Right renal pelvis (tissue), 4 donors: ENCODE measurements at places on chromosomes 12 and 14. TPM values are rescaled to one million over a fixed set of nuclear protein-coding genes. Genes with fewer than 3 reads are reported as not detected.
A peak's percentile ranks its signal among the peaks of the same experiment; 100 is the strongest.

DNA sequence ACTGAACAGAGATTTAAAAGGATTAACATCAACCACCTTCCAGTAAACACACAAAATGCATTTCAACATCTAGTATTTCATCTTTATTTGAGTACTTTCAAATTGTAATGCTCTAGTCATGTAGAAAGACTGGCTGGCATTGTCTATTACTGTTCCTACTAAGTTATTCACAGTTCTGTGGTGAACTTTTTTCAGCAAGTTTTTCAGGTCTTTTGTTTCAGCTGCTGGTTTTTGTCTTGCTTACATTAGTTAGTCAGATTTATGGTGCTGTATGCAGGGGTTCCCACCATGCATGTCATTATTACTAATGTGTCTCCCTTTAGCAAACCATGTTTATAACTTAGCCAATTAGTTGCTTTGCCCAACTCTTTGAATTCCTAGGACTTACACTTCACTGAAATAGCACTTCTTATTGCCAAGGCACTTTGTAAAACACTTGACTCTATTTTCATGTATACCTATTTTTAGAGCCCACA, 253.4 kb upstream of the KITLG start:
- no peak for DNase-seq

GRCh38 chr14:93955850-93956481, 20.4 kb downstream of the ASB2 start:
- no peak for DNase-seq

DNA sequence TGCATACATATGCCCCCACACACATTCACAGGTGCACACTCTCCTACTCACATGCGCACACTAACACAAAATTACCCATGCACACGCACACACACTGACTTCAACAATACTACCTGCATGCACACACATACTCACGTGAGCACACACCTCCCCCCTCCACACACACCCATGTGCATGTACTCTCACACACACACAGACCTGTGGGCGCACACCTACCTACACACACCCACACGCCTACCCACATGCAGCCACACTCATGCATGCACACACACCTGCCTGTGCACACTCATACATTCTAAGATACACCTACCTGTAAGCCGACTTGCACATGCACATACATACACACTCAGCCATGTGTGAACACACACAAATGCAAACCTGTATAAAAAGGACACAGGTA, 97.3 kb upstream of the GSC start:
- no peak for DNase-seq

Gene ALG10B
- polyA plus RNA-seq = 14.1 TPM

DNA sequence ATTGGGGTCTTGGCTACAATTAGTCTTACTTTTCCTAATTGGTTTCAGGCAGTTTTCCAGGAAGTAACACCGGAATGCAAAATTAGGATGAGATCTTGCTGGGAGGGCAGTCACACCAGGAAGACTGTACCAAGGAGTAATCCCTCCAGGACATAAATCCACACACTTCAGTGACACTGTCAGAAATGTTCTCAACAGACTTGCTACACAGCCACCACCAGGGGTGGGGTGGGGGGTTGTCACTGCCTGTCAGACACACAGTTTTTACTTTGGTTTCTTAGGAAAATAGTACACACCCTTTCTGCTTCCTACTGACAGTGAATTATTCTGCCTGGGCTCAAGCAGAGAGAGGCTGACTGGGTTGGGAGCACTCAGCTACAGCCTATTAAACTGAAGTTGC, 102.9 kb upstream of the CCDC196 start:
- DNase-seq = no peak

Gene C12orf56
- polyA plus RNA-seq = 1.4 TPM

Gene ERG28
- polyA plus RNA-seq = 38.7 TPM

DNA sequence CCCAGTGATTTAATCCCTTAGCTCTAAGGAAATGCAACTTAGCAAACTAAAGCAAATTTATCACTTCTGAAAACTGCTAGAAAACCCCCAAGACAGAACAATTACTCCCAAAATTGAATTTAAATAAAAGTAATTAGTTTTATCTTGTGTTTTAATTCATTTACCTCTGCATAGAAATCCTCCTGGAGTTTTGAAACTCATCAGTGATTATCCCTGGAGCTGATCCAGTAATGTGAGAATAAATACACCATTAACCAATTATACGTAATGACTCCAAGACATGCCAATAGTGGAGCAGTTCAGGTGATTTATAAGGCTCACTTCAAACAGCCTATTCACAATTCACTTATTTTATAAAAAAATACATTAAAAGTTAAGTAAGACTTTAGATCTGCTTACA, 855.3 kb upstream of the FLRT2 start:
- DNase-seq = no peak

Gene KHNYN
- polyA plus RNA-seq = 45.5 TPM

- peak; percentile 79 for DNase-seq
Observed at GRCh38 chr12:109052414-109053323, at the start of gene USP30. Gene USP30 (plus strand): TSS chr12:109052576. CDS start chr12:109052679, 103 bp downstream.

Gene MANSC4
- 0.26 TPM for polyA plus RNA-seq

DNA sequence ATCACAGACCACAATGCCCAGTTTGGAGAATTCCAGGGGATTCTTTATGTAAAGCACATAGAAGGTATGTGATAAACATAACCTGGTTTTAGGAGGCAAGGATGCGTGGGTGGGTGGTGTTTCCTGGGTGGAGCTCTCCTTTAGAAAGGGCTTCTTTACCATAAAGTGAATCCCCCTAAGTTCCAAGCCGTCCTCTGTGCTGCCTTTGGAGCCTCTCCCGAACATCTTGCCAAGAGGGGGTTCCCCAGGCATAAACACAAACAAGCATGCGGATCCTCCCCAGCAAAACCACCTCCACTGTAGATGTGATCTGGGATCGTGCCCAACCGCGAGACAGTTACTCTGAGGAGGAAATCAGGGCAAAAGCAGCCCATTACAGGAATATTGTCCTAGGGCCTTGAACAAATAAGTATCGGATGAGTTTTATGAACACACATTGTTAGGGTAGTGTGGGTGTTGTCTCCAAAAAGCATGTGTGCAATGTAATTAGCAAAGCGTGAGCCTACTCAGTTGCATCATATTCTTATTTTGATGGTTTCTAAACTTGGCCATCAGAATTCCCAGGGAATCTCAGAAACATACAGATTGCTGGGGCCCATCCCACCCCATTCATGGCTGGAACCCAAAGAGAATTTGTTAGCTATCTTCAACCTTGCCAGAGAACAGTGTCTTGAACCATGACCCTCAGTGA, 48.8 kb upstream of the CORO1C start:
- no peak for DNase-seq

- DNase-seq = no peak
Observed at GRCh38 chr12:89230376-89231315, 121.7 kb downstream of the DUSP6 start.

Gene KRT4
- polyA plus RNA-seq = 0.58 TPM

DNA sequence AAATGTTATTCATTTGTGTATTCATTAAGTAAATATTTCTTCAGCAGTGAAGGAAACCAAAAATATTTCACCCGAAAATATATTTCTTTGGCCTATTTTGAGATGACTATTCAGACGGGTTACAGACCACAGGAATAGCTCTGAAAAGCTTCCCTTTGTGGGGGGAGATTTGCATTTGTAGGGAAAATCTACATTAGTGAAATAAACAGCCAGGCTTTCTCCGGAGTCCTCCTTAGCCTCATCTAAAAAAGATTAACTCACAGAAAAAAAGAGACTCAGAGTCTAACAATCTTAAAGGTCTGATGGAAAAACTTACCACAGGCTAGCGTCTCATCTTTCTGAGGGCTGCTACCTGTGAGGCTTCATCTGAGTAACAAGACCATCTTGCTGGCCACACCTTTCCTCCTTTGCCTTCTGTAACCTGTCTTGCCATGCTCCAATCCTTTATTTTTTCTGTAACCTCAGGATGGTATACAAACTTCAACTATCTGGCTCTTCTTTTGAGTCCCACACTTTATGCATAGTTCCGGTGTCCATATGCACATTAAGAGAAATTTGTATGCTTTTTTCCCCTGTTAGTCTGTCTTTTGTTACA, 100.7 kb downstream of the CNTN1 start:
- DNase-seq = no peak

Gene NKX2-1
- not detected for polyA plus RNA-seq

Gene MGAT4C
- 2.1 TPM for polyA plus RNA-seq

DNA sequence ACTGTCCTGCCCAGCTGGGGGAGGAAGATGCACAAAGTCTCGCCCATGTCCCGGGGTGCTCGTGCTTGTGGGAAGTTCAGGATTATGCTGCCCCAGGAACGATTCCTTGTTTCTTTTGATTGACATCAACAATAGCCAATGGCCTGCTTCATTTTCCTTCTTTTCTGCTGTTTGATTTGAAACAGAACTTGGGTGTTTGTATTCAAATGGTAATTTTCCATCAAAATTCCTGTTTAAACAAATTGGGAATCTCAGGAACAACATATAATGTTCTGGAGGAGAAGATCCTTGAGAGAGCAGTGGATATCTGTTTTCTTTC, 97.4 kb downstream of the ADGRD1 start:
- no peak for DNase-seq

GRCh38 chr14:68367536-68367935, 425.3 kb downstream of the ZFP36L1 start:
- no peak for DNase-seq

DNA sequence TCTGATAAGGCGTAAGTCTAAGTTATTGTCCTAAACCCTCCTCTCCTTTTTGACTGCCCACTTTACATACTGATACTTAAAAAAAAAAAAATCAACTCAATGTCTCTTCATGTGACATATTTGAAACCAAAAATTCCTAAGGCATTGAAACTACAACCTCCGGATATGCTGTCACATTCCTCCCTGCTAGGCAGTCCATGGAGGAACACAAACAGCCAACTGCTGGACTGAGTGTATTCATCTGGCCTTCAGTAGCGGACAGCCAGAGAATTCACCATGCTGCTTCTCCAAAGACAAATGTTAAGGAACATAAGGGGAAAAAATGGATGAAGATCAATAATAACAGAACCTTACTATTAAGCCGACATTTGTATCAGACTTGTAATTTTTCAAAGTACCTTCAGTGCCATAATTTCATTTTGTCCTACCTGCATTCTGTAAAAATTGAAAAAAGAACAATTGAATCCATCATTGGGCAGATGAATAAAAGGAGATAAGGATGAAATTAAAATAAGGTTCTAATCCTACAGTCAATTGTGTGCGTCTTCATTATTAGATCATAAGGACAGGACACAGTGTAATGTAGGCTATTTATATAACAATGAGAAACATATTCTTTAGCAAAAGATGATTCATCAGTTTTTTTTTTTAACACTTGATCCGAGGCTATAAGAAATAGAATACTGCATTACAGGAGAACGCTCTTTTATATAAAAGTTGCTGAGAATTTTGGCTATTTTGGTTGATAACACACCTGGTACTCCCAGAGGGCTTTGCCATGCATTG, 12.2 kb downstream of the RERG start:
- no peak for DNase-seq

Gene TAS2R7
- polyA plus RNA-seq = not detected

DNA sequence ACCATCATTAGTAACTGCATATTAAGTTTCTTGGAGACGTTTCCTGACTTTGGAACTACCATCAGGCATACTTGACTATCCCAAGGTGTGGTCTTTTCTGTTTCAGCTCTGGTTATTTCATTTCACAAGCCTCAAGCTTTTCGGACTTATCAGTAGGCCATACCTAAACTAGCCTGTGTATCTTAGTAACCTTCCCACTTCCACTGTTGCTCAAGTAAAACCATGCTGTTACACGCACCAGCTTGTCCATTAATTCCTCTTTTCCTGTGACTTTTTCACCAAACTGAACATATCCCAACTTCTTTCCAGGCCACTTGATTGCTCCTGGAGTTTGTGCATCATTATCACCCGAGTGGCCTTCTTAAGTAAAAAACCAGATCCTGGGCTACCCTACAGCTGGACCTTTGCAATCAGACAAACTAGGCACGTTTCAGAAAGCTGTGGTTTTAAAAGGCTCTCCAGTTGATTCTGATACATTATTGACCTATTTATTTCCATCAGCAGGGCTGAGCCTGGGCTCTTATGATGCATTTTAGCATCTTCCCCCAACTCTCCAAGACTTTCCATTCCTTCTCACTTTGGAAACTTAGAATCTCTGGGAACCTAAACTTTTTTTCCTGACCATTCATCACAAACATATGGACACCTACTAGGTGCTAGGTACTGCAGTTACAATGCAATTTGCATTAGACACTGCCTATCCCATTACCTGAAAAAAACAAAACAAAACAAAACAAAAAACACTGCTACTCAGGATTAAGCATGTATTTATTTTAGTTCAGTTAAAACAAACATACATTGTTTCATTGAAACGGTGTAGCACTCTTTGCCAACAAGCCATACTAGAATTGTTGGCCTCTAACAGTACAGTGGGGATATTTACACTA, 14.9 kb downstream of the SLC38A2 start:
- no peak for DNase-seq

DNA sequence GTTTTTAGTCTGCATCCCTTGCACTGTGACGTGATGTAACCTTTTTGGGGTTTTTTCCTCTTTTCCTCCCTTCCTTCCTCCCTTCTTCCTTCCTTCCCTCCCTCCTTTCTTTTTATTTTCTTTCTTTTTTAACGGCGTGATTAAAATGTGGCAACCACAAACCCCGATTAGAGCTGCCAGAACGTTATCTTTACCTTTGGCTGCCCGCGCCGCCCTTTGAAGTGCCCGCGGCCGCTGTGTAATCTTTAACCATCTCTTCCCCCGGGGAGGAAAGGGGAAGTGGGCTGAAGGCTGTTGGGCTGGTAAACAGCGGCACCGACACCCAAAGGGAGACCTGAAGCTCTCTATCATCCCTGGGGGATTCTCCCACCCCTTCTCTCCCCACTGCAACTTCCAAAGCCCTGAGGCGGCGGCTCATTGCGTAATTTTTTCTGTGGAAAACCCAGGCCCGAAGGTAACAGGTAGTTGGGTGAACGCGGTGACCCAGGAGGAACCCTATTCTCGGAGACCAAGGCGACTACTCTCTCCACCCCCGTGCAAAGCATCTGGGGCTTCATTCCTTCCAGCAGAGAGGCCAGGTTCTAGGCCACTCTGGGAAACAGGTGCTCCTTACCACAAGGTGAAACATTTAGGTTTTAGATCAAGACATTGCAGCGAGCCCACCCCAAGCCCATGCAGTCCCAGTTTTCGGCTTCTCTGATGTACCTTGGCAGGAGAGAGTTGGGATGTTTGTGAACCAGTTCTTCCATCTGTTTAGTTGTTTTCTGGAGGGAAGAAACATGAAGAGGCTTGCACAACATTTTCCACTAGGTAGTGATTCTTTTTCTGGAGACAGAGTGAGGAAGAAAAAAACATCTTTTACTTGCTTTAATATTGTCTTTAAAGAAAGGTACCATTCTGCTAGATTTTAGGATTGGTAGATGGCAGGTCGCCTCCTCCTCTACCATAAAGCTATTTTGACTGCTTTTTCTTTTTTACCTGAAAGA, 1.5 kb downstream of the LGR5 start:
- no peak for DNase-seq

- DNase-seq = no peak
Observed at GRCh38 chr12:57149245-57149900, 2.0 kb upstream of the LRP1-AS start.

DNA sequence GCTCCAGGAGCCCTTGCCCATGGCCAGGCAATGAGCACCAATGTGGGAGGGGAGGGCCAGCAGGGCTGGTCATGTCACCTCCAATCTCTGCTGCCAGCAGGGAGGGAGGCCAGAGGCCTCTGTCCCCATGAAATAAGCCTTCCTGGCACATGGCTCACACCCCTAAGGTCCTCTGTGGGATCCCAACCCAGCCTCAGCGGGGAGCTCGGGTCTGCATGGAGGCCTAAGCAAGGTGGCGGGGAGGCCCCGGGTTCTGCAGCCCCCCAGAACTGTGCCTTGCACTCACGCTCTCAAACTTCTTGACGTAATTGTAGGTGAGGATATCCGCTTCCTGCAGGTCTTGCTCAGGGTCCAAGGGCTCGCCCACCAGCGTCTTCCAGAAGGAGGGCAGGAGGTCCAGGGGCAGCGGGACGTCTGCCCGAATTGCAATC, 41.7 kb downstream of the TRAFD1 start:
- no peak for DNase-seq

Gene GALNT16
- polyA plus RNA-seq = 3.1 TPM

Gene ZC3H14
- 81.7 TPM for polyA plus RNA-seq
